ENCODE measurements at places on chromosomes 1 and 21.

DNA sequence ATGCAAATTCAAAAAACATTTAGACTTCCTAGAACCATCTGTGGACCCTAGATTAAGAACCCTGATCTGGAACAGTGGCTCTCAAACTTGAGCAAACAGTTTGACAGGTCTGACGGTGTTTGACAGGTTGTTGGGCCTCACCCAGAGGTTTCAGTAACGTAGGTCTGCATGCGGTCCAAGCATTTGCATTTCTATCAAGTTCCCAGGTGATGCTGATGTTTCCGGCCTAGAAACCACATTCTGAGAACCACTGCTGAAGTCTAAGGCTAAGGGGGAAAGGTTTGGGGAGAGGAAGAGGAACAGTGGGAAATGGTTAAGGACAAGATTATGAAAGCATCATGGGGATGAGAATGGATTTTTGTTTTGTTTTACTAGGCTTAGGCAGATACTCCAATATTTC is 48.6 kb downstream of the MDM4 start:
- no peak for DNase-seq

DNA sequence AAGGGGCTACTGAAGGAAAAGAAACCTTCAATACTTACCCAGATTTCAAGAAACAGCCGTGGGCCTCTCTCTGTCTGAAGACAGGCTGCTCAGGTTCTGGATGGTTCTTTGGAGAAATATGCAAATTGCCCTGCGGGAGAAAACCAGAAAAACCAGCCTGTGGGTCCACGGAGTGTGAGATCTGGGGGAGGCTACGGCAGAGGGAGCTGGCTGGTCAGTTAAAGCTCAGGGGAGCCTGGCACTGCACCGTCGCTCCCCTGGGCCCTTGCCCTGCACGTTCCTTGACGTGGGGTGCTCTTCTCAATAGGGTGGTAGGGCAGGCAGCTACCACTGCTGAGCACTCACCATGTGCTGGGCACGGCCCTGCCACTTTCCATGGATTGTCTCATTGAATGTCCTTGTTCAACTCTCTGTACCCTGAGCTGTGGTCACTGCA is 12.7 kb downstream of the TMCO4 start:
- DNase-seq: no peak

DNA sequence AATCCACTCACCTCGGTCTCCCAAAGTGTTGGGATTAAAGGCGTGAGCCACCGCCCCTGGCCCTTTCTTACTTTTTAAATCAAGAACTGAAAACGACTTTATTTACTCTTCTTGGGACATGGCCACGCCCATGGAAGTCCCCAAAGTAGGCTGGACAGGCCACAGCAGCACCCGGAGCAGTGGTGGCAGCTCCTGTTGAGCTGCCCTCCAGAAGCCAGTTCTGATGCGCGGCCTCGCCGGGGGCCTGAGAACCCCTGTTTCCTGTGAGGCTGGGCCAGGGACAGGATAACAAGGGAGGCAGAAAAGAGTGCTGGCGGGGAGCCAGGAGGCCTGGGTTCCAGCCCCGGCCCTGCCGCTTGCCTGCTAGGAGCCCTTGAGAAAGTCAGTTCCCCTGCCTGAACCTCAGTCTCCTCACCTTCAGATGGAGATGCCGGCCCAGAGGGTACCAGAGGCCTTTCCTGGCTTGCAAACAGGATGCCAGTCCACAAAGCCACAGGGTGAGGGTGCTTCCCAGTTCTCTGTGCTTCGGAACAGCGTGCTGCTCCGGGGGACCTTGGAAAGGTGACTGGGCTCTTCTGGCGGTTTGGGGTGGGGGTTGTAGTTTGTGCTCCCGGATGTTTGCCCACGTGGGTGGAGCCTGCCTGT is 59.4 kb downstream of the RUNX3 start:
- no peak for DNase-seq

GRCh38 chr1:185017338-185017737 is 28.0 kb upstream of the RNF2 start:
- DNase-seq: no peak

DNA sequence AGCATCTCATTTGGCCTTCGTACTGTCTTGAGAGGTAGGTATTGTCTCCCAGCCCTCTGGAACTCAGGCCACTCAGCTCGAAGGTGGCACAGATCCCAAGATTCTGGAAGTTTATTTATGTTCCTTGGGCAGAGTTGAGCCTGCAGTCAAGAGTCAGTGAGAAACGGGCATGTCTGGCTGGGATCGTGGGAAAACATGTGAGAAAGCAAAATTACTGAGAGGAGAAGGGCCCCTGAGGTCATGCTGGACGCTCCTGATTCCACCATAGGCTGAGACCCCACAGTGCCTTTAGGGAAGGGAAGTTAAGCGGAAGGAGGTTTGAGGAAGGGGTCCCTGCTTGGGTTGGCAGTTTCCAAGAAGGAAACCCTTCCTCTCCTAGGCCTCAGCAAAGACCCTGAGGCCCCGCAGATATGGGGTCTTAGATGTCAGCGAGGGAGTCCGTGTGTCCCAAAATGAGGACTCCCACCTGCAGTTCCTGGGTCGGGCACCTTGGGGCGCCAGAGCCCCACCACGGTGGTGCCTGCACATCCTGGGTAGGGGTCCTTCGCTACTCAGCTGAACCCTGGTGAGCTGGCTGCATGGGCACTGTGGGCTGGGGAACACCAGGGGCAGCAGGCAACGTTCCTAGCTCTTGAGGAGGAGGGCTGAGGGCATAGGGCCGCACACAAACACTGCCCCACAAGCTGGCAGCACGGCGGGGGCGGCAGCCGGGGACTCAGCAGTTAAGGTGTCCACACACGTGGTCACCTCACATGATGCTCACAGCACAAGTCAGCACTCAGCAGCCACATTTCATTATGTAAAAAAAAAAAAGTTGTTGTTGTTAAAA is 12.3 kb upstream of the SEMA4A start:
- DNase-seq: no peak

DNA sequence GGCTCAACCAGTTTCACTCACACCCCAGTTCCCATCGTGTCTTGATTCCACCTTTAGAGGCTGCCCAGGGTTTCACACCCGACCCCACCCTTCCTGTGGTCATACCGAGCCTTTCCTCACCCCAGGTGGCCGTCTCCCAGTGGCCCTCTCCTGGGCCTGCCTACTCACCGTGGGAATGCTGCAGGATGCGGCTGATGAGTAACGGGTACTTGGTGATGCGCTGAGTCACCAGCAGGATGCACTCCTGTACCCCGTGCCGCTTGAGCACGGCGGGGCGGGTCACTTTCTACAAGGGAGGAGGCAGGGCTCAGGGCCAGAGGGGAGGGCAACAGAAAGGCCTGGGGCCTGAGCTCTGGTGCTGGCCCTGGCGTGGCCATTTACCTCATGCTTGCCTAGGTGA is 16.4 kb downstream of the ARHGEF2 start:
- no peak for DNase-seq

DNA sequence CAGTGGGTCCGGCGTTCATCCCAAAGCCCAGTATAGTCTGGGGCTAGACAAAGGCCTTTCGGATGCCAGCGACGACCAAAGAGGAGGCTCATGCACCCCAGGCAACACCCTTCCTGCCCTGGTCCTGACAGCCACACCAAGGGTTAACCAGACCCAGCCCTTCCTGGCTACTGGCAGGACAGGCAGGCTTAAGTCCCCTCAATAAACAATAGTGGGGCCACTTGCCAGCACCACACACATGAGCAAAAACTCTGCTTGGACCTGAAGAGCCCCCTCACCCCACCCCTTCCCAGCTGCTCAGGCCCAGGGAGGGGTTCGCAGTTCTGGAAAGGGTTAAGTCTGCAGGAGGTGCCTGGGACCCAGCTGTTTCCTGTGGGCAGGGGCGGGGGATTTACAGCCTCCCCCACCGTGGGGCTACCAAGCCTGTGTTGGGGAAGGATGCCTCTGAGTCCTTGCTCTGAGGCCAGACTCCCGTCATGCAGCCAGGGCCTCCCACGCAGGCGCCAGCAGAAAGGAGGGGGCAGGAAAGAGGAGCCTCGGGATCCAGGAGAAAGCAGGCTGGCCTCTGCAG is 18.2 kb downstream of the PHLDA3 start:
- no peak for DNase-seq

- no peak for DNase-seq
These were observed 36.2 kb downstream of the KIAA1614 start for GRCh38 chr1:180948641-180949615.

DNA sequence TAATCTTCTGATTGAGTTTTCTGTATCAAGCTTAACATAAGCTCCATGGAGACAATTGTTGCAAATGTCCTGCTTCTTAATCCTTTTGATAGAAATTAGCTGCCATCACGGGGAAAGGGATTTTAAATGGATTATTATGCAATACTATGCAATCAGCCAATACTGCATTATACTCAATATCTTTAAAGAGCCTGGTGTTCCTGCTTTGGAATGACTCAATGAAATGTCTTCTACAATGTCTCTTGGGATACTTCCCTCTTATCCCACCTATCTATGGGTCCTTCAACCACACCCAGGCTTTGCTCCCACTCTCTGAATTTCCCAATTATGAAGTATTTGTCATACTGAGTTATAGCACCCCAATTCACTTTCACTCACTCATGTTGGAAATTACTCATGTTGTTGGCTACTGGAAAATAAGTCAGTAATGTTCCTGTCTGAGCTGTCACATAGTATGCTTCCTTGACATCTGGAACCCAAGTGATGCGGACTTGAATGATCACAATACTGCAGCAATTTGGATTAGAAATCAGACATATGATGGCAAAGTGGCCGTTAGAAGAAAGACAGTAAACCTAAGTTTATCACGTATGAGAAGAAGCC is 85.0 kb downstream of the TPR start:
- no peak for DNase-seq

GRCh38 chr1:220318673-220319072 is 46.4 kb upstream of the RAB3GAP2 start:
- no peak for DNase-seq

- no peak for DNase-seq
These were observed 436.7 kb downstream of the NCAM2 start for GRCh38 chr21:21434944-21435343.

DNA sequence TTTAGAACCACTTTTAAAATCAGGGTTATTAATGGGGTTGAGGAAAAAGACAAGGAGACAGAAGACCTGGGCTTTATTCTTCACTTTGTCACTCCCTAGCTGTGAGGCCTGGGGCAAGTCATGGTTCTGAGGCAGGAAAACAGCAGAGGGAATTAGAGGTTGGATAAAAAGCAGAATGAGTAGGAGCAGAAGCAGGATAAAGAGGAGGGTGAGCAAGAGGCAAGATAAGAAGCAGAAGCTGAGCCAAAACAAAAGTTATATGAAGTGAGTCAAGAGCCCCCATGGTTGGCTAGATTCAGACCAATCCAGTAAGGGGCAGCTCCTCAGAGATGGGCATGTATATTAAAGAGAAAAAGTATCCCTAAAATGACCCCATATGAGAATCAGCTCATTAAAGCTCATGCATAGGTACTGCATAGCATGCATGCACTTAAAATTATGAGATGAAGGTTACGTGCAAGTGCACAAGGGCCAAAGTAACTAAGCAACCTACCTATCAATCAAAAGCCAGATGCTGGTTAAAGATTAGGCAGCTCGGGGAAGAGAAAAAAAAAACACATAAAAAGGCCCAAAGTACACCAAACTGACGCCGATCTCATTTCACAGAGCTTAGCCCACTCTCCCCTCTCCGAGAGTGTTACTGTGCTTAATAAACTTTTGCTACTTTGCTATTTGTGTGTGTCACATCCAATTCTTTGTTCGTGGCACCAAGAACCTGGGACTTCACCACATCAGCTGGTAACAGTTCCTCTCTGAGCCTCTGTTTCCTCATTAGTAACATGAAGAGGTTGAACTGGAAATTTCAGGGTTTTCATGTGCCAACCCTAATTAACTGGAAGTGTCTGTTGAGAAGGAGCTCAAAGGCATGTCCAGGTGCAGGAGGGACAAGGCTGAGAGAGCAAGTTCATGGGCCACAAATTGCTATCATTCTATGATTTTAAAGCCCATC is 2.2 kb downstream of the AVPR1B start:
- no peak for DNase-seq

GRCh38 chr1:184792450-184792969 is 37.9 kb upstream of the EDEM3 start:
- no peak for DNase-seq

DNA sequence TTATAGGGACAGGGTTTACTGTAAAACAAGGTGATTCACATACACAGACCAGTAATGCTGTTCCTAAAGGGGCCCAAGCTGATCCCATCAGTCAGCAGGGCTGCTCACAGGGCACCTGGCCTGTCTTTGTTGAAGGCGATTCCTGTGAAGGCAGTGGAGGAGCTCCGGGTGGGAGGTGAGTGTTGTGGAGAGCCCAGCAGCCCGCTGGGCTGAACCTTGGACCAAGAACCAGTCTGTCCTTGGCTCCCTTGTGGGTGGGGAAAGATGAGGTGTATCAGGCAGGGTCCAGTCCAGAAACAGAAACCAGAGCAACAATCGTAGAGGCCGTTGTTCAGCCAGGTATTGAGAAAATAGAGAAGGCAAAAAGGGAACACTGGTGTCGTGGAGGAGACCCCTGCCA is 12.5 kb downstream of the PDXK start:
- no peak for DNase-seq

DNA sequence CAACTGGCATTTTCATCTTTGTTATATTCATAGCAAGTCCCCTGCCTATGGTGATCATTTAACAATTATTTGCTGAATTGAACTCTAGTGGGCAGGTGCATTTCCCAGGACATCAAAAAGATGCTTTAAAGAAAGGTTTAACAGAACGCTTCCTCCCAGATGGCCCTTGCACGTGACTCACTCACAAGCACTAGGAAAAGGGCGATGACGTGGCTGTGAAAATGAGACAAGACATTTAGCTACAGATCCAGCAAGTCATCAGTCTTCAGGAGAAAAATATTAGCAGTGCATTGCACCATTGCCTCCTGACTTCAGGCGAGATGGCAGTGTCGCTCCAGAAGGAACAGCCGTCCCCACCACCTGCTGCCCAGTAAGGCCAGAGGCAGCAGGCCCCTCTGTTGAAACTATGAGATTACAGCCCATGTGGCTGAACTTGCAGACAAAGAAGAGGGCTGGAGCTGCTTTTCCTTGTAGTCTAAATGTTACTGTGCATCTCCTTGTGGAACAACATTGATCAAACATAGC is 37.2 kb downstream of the DSCAM start:
- no peak for DNase-seq

DNA sequence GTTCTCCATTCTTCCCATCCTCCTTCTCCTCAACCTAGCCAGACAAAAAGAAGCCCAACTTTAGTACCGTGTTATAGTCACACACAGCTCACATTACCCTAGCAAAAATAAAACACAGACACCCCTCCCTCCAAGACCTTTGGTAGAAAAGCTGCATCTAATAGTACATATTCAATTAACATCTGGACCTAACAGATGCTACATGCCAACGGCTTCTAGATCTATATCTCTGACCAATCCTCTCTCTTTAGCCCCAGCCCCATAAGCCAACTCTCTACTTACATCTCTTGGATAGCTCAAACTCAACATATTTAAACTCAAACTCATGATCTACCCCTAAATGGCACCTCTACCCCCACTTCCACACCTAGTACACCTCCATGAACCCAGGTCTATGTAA is 233.1 kb downstream of the KCNH1 start:
- DNase-seq: no peak

- DNase-seq: no peak
These were observed 4.0 kb upstream of the RCAN1 start for GRCh38 chr21:34618941-34619340.
